ENCODE measurements at places on chromosomes 4 and X. TPM values are rescaled to one million over a fixed set of nuclear protein-coding genes. Genes with fewer than 3 reads are reported as not detected.

- no peak for DNase-seq
Measured at GRCh38 chrX:119647089-119647488, 40.9 kb upstream of the NKRF start.

Gene USP17L10
- not detected for polyA plus RNA-seq

- no peak for DNase-seq
Measured at GRCh38 chr4:22408474-22408873, 107.4 kb downstream of the ADGRA3 start.

- no peak for DNase-seq
Measured at GRCh38 chr4:52051213-52051614, at the start of gene SPATA18. SPATA18 (plus strand) TSS chr4:52051304; CDS start chr4:52051705, 401 bp downstream.

GRCh38 chr4:74395633-74396032 lies 30.7 kb downstream of the EREG start:
- DNase-seq = no peak

DNA sequence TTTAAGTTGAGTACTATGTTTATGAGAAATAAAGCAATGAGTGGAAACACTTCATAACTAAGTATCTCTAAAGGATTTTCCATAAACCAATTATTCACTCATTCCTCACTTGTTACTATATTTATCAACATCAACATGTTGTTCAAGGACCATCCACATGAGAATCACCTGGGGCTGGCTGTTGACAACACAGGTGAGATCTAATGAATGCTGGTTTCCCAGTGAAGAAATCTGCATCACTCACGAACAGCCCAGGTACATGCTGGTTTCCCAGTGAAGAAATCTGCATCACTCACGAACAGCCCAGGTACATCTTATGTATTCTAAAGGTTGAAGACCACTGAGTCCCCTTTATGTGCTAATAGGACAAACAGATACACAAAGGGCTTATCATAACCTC lies 32.5 kb downstream of the TSPAN5 start:
- no peak for DNase-seq

Measured in muscle of back (tissue), 13 donors.